Right forelimb (tissue), 1 donor: ENCODE measurements at places on chromosomes 11 and 22.

- DNase-seq, result no peak
Measured at GRCh38 chr11:34464591-34465051, 25.9 kb downstream of the CAT start.

GRCh38 chr11:8757047-8757446, 74.5 kb downstream of the RPL27A start:
- no peak for DNase-seq

DNA sequence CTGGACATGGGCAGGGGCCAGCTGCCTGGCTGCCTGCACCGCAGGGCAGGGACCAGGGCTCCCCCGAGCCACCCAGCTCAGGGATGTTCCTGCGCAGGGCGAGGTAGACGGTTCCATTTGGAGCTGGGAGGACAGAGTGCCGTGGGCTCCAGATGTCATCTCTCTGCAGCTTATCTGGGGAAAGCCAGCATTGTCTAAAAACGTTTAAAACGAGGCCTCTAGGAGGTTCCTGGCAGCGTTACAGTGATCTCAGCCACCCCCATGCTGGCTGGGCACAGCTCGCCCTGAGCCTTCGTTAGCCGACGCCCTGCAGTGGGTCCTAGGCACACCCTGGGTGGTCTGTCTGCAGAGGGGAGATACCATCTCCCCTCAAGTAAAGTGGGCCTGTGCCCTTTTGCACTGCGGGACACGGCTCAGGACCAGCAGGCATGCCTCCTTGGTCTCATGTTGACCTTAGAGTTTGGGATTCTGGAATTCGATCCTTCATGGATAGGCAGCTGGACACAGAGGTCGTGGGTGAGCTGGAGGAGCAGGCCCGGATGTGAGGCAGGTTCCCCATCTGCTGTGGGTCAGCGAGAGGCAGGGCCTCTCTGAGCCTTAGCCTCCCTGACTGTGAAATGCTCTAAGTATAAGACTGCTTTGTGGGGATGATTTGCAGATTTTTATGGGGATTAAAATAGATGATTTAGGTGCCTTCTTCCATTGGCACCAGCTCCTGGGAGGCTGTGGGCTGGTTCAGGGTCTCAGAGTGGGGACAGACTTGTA, 14.1 kb downstream of the SYNGR1 start:
- DNase-seq, result no peak

- DNase-seq, result no peak
Measured at GRCh38 chr22:35381424-35382009, 621 bp downstream of the HMOX1 start.
